ENCODE measurements at places on chromosomes 7 and 10. TPM values are rescaled to one million over a fixed set of nuclear protein-coding genes. Genes with fewer than 3 reads are reported as not detected.

The CALML3 gene
- not detected for total RNA-seq

DNA sequence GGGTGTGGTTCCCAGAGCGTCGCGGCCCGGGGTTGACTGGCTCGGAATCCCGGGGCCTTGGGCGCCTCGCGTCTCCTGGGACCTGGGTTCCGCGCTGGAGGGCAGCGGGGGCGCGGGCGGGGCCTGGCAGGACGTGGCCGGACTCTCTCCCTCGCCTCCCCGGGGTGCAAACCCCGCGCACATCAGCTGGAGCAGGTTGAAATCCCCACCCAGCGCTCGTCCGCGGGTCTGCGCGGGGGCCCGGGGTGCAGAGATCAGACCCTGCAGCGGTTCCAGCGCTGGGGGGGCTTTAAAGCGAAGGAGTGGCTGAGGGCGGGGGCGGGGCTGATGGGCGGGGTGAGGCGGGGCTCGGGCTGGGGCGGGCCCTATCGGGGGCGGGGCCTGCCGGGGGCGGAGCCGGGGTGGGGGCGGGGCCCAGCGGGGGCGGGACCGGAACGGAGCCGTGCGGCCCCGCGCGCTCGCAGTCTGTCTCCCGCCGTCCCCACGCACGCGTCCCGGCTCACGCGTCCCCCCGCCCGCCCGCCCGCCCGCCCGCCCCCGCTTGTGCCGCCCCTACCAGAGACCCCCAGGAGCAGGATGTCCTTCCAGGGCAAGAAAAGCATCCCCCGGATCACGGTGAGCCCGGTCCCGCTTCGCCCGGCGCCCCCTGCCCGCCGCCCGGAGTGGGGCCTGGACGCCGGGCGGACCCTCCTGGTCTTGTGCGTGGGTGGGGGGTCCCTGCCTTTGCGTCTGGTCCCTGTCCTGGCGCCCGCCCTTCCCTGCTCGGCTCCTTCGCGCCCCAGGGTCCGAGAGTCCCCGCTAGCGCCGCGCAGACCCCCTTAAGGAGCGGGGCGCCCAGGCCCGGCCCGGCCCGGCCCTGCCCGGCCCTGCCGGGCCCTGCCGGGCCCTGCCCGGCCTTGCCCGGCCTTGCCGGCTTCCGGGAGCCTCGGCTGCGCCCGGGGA, at the start of gene DPYSL4:
Gene DPYSL4, plus strand, starts transcription at position 461 of the 942 bp plus-strand sequence. Its CDS starts 116 bp downstream, at position 577.
- ATAC-seq: peak; percentile 67

The AKR1C2 gene
- not detected for total RNA-seq

The ST8SIA6 gene
- not detected for total RNA-seq

The GDF10 gene
- total RNA-seq: 0.45 TPM

The CDK1 gene
- total RNA-seq: 110 TPM

The SPACDR gene
- 17.3 TPM for total RNA-seq

DNA sequence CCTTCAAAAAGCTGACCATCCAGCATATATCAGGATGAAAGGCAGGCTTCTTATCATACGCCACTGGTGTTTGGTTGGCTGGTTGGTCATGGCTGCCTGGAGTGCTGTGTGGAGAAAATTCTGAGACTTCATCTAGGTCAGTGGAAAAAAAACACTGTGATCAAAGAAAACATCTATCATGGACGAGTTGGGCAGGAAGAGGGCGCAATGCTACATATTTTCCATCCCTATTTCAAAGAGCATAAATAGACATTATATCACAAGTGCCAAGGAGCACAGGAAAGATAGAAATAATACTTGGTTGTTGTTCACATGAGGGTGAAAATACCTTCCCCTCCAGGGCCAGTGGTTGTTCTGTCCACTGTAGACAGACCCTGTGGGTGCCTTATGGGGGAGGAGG, 128.4 kb upstream of the PLPP4 start:
- ATAC-seq: no peak

The CCDC6 gene
- total RNA-seq: 34.4 TPM

GRCh38 chr10:73653701-73654100, 2.1 kb downstream of the SYNPO2L start:
- no peak for ATAC-seq

DNA sequence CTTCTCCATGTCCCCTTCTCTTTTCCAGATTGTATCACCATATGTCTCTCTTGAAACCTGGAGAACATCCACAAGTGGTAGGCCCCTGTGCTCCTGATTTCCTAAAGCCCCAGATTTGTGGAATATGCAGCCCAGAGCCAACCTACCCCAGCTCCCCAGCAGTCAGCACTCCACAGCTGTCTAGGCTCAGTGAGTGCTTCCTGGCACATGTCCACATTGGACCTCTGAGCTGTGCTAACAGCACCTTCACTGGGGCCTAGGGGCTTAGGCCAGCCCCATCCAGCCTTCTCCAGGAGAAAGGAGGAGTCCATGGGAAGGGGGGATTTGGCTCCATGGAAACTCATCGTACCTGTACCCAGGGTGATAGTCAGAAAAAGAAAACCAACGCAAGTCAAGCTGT, 192.7 kb downstream of the FGFR2 start:
- ATAC-seq: no peak

DNA sequence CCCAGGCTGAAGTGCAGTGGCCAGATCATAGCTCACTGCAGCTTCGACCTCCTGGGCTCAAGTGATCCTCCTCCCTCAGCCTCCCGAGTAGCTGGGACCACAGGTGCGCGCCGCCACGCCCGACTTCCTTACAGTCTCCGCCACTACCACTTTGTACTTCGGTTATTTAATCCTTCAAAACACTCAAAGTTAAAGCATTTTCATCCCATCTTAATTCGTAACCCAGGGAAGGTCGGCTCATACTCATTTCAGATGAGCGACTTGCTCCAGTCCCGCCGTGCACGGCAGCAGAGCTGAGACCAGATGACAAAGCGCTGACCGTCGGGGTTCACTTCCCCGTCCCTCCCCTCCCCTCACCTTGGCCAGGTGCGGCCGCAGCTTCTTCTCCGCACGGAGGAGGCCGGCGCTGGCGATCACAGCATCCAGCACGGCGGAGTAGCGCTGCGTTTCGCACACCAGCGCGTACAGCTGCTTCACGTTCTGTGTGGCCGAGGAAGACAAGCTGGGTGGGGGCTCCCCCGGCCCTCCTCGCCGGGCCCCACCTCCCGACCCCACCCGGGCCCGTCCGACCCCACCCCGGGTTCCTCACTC, 457 bp downstream of the NSUN5 start:
- ATAC-seq: peak; percentile 52

The CCL24 gene
- not detected for total RNA-seq

The POU6F2 gene
- total RNA-seq: 0.22 TPM

GRCh38 chr10:33886299-33886698, 551.8 kb upstream of the NRP1 start:
- ATAC-seq: no peak

DNA sequence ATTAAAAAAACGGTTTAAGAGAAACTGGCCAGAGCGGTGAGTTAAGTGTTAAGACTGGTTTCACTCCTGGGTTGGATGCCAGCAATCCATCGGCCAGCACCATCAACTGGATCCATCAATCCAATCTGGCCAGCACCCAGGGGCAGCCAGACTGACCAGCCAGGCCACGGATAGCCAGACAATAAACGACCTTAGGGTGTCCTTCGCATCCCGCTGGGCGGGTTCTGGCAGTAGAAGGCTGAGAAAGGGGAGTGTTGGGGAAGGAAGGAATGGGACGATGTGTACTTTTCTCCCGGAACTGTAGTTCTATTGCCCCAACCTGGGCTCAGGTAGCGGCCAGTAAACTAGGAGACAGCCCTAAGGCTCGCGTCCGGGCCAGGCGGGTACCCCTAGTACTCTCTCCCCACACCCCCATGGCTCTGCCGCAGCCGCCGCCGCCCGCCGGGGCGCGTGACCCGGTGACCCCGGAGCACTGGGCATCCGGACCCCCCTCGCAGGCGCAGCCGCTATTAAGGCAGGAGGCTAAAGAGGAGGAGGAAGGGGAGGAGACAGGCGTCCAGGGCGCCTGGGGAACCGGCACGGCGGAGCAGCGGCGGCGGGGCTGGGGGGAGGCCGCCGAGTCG, at the start of gene CASD1:
Gene CASD1, plus strand, starts transcription at position 546 of the 623 bp plus-strand sequence. CDS start 276 bp downstream, outside the sequence.
- peak; percentile 64 for ATAC-seq

The CYP2C19 gene
- not detected for total RNA-seq

- no peak for ATAC-seq
Observed at GRCh38 chr7:105127179-105127578, 113.2 kb downstream of the KMT2E start.

DNA sequence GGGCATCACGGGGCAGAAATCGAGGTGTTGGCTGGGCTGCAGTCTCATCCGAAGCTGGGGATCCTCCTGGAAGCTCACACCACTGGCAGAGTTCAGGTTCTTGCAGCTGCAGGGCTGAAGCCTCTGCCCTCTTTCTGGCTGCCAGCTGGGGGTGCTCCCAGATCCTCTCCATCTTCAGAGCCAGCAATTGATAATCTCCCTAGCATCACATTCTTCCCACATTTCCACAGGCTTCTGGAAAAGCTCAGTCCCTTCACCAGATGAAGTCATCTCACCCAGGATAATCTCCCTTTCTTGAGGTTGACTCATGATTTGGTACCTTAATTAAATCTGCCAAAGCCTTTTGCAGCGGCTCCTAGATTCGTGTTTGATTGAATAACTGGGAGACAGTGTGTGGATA, 55.2 kb downstream of the NRP1 start:
- no peak for ATAC-seq

Data from activated T-helper 17 cell treated with anti-CD3 and anti-CD28 coated beads, Interleukin-2, amount 50 U/mL, for 72 hours (primary cell).